T-helper 22 cell (primary cell): ENCODE measurements at places on chromosomes 4 and X.

DNA sequence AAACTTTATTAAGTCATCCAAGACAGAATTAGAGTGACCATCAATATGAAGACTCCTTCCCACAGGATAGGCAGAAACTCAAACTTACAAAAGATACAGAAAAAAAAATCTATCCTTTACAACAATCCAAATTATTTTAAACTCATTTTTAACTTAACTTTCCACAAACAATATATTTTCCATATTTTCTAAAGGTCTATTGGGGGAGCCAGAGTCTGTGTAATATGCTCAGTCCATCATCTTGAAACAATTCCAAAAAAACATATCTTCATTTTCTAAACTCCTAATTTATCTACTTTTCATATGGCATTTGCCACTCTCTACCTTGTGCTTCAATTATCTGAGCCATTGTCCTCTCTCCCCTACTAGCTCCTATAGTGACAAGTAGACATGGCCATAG is 378.1 kb downstream of the PDGFC start:
- DNase-seq = no peak

GRCh38 chr4:107243141-107243781 is 207.1 kb upstream of the DKK2 start:
- DNase-seq = no peak

GRCh38 chr4:110134269-110134869 is 64.0 kb downstream of the ELOVL6 start:
- no peak for DNase-seq

- no peak for DNase-seq
These were observed 31.8 kb downstream of the HPGD start for GRCh38 chr4:174490451-174490961.

- no peak for DNase-seq
These were observed 331 bp downstream of the SETD7 start for GRCh38 chr4:139555705-139556070.

DNA sequence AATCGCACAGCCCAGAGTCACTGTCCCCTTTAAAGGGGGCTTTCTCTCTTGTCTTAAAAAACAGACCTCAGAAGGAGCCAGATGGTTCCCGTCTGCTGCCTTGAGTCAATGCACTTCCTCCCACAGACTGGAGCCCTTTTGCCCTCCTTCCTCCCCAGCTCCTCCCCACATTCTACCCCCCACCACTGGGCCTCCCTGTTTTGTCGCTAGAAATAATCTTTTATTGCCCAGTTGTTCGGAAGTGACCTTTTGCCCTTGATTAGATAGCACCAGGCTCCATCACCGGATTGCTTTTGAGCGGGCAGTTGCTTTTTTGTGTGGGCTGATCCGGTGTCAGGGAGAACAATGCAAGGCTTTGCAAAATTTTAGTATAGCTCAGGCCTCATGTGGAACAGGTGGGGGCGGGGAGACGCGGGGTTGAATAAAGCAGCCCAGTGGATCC is 47.7 kb downstream of the SPRY1 start:
- no peak for DNase-seq

DNA sequence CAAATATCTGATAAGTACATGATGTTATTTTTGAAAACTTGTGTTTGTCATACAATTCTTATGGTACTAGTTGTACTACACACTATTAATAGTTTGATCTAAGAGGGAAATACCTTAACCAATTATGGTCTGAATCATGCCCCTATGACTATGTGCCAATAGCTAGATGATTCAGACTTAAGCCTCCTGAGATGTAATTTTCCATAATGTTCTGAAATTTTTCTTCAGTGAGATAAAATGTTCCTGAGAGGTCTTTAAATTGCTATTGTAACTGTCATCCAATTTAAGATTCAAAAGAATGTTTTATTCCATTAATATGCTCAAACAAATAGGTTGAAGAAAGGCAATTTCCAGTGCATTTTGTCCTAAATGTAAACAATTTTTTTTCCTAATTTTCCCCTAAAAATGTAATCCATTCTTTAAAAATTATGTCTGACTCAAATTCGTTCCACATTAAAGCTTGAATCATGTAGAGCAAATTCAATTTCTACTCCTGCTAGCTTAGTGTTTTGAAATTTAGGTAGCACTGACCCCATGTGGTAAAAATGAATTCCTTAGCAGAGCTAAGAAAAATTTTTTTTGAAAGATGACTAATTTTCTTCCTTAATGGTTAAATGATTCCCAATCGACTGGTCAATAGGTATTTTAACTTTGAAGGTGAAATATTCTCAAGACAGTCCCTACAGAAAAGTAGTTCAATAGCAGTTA is 49.1 kb downstream of the APOOL start:
- no peak for DNase-seq
